ENCODE measurements at places on chromosomes 11 and 22.

- DNase-seq, result no peak
Observed at GRCh38 chr11:61158691-61159381, 2.4 kb downstream of the VPS37C start.

GRCh38 chr11:118953265-118953664 is 2.8 kb upstream of the UPK2 start:
- no peak for DNase-seq

GRCh38 chr22:25176175-25176574 is 23.5 kb upstream of the CRYBB3 start:
- DNase-seq, result no peak

DNA sequence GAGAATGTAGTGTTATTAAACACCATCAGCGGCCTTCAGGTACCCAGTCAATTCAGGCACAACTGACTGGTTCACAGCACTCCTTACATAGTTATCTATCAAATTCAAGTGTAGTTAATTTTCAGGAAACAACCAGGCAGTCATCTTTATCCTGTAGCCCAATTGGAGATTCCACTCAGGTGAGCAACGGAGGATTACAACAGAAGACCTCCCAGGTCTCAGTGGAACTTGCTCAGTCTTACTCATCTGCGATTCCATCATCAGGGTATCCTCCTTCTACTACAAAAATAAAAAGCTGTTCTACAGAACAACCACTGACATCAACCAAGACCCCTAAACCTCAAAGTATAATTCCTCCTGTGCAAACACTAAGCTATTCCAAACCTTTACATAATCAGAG is 39.6 kb downstream of the QSER1 start:
- DNase-seq, result no peak

DNA sequence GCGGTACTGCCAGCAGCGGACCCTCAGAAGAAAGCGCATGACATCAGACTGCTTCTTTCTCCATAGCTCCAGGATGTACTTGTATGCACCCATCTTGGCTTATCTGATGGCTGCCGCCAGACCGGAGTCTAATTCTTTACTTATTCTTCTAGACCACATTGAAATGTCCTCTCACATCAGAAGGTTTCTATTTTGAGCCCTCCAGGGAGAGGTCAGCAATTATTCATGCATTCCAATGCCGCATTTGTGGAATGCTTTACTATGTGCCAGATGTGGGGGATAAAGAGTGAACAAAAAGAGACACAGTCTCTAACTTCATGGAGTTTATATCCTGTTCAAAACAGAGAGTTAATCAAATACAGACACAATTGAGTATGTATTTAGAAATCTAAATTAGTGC is 230.1 kb downstream of the MIAT start:
- no peak for DNase-seq

GRCh38 chr22:26949193-26949592 is 291.8 kb downstream of the MIAT start:
- DNase-seq, result no peak

DNA sequence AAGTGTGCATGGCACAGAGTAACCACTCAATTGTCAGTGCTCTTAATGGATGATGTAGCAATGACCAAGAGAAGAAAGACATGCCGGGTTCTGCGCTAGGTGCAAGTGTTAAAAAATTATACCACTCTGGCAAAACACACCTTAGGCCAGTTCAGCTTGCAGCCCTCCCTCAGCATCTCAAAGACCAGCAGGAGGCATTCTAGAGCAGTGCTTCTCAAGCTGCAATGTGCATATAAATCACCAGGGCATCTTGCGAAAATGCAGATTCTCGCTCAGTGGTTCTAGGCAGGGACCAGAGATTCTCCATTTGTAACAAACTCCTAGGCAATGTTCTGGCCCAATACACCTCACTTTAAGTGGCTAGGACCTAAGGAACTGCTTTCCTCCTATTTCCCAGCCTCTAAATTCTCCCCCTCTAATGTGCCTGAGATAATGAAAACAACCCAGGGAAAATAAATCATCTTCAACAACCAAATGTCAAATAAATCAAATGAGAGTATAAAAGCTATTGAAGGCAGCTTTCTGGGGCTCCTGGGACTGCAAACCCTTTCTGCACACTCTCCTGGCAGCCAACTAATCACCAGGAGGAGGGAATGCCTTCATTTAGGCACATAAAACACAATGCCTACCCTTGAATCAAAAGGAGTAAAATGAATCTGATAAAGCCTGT is 337.2 kb upstream of the API5 start:
- no peak for DNase-seq

GRCh38 chr11:351411-351810 is 17.9 kb upstream of the B4GALNT4 start:
- DNase-seq, result no peak

GRCh38 chr11:28104984-28105383 is 3.0 kb downstream of the KIF18A start:
- no peak for DNase-seq

DNA sequence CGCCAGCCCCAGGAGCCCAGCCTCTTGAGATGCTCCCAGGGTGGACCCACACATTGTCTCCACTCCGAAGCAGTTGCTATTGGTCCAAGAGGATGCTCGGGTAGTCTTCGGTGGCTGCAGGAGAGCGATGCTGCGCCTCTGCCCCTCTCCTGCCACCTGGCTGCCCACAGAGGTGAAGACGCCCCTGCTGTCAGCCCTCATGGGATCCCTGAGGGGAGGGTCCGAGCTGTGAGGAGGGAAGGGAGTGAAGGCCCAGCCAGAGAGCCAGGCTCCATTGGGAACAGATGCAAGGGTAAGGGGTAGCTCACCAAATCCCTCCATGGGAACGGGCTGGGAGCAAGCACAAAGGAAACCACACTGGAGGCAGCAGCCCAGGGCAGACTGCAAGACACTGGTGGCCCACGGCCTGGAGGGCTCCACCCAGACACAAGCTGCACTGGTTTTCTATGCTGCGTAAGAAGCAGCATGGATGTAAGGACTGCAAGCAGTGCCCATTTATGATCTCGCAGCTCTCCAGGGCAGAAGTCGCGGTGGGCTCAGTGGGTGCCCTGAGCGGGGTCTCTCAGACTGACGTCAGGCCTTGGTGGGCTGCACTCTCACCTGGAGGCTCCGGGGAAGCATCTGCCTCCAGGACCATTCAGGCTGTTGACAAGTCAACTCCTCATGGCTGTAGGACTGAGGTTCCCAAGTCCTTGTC is 15.7 kb downstream of the TSPAN32 start:
- no peak for DNase-seq

Measured in effector CD8-positive, alpha-beta T cell (primary cell).